ENCODE measurements at places on chromosomes 13 and 19.
A peak's percentile ranks its signal among the peaks of the same experiment; 100 is the strongest.

DNA sequence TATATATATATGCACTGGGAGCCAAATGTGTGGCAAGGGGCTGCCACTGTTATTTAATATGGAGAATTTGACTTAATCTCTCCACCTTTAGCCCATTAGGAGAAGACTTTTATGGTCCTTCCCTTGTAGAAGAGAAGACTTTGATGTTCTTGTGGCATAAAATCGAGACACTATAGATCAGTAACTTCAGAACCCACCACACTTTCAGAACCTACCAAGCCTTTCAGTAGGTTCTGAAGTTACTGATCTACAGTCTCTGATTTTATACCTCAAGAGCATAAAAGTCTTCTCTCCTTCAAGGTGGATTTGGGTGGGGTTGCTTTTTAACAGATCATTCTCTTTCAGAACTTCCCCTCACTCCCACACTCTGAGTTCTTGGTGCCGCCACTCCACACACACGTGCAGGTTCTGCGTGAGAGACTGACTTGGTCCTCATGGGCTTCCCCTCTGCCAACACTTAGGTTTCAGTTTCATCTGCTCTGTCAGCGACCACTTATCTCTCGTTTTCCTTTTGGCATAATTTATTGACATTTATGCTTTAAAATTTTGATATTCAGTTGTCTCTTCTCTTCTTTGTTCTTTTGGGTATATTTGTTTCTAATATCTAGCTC lies 213.4 kb upstream of the PCDH17 start:
- DNase-seq = no peak

DNA sequence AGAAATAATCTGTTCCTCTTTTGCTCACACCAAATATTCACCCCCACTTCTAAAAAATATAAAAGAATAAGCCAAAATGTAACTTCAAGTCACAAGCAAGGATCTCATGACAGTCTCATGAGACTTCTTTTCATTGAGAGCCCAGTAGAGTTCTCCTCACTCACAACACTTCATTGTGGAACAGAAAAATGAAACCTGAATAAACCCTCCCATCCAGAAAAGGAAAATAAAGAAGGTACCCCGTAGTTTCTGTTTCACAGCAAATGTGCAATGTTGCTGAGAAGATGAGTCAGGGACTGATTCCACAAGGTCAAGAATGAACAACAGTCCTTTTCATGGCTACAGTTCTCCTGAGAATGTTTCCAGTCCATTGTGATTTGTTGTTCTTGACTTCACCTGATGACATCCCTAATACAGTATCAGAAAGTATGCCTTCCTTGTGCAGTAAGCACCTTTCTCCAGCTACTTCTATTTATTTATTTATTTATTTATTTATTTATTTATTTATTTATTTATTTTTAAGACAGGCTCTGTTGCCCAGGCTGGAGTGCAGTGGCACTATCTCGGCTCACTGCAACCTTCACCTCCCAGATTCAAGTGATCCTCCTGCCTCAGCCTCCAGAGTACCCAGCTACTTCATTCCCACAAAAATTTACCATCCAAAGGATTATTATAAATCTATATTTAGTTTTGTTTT lies 6.4 kb upstream of the ZNF841 start:
- DNase-seq = no peak

GRCh38 chr13:98985591-98985990 lies 7.7 kb upstream of the DOCK9 start:
- DNase-seq = no peak

GRCh38 chr19:47020132-47020805 lies 632 bp downstream of the NPAS1 start:
- no peak for DNase-seq

DNA sequence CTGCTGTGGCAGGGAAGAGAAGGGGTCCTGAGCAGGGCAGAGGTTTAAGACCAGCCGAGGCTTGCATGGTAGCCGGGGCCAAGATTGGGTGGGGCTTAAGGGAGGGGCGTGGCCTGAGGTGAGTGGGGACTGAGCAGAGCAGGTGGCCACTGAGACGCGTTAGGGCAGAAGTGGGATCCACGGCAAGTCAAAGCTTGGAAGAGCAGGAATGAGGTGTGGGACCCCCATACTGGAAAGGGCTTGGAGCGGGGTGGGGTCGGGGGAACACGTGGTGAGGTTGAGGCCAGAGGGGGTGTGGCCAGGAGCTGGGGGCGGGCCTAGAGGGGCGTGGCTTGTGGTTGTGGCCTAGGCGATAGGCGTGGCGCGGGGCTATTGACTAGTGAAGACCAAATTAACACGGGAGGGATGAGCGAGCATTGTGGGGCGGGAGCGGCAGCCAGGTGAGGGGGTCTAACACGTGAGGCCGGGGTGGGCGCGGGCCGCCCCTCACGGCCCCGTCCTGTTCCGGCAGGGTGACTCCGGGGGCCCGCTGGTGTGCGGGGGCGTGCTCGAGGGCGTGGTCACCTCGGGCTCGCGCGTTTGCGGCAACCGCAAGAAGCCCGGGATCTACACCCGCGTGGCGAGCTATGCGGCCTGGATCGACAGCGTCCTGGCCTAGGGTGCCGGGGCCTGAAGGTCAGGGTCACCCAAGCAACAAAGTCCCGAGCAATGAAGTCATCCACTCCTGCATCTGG lies 3.3 kb downstream of the CFD start:
- peak; percentile 70 for DNase-seq

DNA sequence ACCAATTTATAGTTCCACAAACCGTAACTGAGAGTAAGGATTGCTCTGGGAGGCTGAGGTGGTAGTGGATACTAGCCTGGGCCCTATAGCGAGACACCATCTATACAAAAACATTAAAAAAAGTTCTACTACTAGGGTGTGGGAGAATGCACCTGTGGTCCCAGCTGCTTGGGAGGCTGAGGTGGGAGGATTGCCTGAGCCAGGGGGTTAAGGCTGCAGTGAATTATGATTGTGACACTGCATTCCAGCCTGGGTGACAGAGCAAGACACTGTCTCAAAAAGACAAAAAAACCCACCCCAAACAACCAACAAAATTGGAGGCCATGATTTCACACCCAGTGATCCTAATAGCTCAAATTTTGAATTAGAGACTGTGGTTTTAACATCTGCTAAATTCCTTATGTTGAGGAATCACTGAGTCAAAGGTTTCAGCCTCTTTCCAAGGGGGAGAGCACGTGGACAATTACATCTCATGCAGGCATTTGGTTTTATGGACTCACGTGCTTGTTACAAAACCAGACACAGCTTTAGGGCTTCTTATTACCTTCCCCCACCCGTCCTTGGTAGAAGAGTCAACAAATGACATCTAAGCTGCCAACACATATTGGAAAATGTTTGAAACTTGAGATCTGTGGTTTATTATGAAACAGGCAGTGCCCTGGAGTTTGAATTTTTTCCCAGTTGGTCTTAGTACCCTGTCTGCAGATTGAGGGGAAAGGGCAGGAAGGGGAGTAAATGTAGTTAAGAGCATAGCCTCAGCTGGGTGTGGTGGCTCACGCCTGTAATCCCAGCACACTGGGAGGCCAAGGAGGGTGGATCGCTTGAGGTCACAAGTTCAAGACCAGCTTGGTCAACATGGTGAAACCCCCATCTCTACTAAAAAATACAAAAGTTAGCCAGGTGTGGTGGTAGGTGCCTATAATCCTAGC lies 18.5 kb downstream of the CYP2A6 start:
- no peak for DNase-seq

- DNase-seq = no peak
These were observed 538.9 kb downstream of the RFC3 start for GRCh38 chr13:34356686-34357434.

DNA sequence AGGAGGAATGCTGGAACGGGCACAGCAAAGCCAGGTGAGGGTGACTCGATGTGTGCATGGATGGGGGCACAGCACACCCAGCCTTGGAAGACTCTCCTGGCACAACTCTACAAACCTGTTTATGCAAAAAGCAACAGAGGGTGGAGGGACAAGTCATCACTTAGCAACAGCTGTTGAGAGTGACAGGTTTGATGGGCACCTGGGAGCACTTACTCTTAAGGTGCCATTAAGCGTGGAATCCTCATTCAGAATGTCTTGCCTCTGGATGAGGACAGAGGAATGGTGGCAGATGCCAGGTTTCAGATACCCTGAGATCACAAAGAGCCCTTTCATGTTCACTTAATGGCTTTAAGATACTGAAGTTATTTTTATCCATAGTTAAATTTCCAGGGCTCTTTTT lies 97.0 kb downstream of the DCT start:
- no peak for DNase-seq

GRCh38 chr13:100543872-100544602 lies 44.6 kb downstream of the GGACT start:
- DNase-seq = no peak

DNA sequence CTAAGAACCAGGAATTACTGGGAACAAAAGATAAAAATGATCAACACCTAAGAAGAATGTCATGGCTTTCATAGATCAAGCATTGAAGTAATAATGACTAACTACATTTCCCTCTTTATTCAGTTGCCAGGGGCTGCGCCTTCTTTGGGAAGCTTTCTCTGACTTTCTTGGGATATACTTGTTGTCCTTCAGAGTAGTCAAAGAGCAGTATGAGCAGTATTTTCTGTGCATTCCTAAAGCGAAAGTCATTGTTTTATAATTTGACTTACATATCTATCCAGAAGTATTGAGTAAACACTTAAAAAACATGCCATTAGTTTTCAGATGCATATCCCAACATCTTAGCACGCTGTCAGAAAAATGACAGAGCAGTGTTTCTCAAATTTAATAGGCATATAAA lies 2412.4 kb downstream of the PCDH9 start:
- DNase-seq = no peak

DNA sequence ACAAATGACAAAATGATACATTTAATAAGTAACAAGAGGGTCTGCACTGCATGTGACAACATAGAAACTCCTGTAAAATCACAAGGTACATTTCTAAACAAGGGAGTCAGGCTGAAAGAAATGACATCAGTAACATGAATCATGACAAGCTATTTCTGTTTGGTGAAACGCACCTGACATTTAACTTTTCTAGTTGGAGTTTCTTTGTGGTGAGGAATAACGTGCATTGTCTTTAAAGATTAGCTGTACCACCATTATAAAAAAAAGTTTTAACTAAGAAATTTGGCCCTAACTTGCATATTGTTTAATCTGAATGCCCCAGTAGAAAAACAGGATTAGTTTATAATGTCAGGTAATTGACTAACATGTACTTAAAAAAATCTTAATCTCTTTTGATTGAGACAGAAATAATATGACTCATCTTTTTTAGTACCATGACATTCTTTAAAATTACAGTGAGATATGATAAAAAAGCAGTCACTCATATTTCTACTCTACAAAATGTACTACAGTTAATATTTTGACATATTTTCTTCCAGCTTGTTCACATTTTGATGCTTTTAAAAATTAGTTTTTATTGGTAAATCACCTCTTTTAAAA lies 418.2 kb downstream of the KLF12 start:
- no peak for DNase-seq

GRCh38 chr19:3722443-3723109 lies 14.4 kb downstream of the TJP3 start:
- DNase-seq = no peak

GRCh38 chr13:32010136-32010535 lies 21.4 kb upstream of the FRY start:
- no peak for DNase-seq

DNA sequence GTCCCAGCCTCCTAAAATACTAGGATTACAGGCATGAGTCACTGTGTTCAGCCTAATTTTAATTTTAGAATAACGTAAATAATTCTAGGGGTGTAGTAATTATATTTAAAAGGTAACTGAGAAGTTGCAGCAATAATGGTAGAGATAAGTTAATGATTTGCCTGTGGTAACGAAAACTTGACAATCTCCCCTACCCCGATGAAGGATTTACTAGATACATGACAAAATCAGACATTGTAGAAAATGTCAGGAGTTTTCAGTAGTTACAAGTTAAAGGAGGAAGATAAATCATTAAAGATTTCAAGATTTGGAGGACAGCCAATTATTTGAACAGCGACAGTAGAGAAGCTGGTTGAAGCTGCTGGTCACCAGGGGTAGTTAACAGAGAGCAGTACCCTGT lies 652.2 kb upstream of the PCDH20 start:
- DNase-seq = no peak

DNA sequence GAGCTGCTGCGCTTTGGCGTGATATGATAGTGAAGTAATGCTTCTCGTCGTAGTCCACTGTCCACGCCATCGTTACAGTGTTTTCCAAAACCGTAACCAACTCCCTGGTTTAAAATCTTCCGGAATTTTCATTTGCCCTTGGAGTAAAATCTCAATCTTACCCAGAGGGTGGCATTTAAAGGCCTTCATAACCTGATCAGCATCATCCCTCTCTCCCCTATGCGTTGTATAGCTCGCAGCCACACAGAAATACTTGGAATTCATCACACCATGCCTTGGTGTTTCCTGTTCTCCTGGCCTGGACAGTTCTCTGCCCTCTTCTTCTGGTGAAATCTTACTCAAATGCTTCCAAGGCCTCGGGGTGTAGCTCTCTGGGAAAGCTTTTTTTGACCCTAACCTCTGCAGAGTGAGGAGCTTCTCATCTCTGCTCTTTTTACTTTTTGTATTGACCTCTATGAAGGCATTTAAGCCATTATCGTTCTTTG lies 839 bp downstream of the MPHOSPH8 start:
- DNase-seq = no peak

GRCh38 chr13:113931841-113932459 lies 41.9 kb downstream of the C13orf46 start:
- no peak for DNase-seq

GRCh38 chr19:55156202-55157063 lies 1.1 kb downstream of the TNNI3 start:
- no peak for DNase-seq

- DNase-seq = no peak
These were observed 701.4 kb downstream of the FGF9 start for GRCh38 chr13:22372261-22372660.

Data from activated CD8-positive, alpha-beta memory T cell treated with anti-CD3 and anti-CD28 coated beads for 1 hour (primary cell).